ENCODE measurements at places on chromosomes 4 and X. TPM values are rescaled to one million over a fixed set of nuclear protein-coding genes. Genes with fewer than 3 reads are reported as not detected.

ARSJ gene
- 0.75 TPM for total RNA-seq

CXCL6 gene
- total RNA-seq, result not detected

SLITRK4 gene
- 13.5 TPM for total RNA-seq

RADX gene
- total RNA-seq, result 1.1 TPM

TSPAN6 gene
- 56.7 TPM for total RNA-seq

NPY1R gene
- total RNA-seq, result 42.2 TPM

YIPF7 gene
- not detected for total RNA-seq

BMX gene
- total RNA-seq, result 5.7 TPM

ADH4 gene
- 0.66 TPM for total RNA-seq

SLC7A11 gene
- total RNA-seq, result 0.19 TPM

RBMXL3 gene
- not detected for total RNA-seq

ARR3 gene
- total RNA-seq, result not detected

HSD17B13 gene
- total RNA-seq, result 11.9 TPM

TIGD4 gene
- not detected for total RNA-seq

MAGEA2B gene
- not detected for total RNA-seq

ADGRG4 gene
- total RNA-seq, result 0.33 TPM

GRIA3 gene
- total RNA-seq, result 1.8 TPM

F9 gene
- total RNA-seq, result not detected

SPANXC gene
- total RNA-seq, result not detected

DIPK2B gene
- 36.0 TPM for total RNA-seq

SMPX gene
- not detected for total RNA-seq

SMARCA1 gene
- 39.9 TPM for total RNA-seq

SPP1 gene
- total RNA-seq, result 2,902 TPM

GLOD5 gene
- total RNA-seq, result not detected

CXXC4 gene
- 1.5 TPM for total RNA-seq

DCAF12L1 gene
- not detected for total RNA-seq

FAM9B gene
- total RNA-seq, result not detected

ABCG2 gene
- 12.4 TPM for total RNA-seq

SLC9B1 gene
- 3.1 TPM for total RNA-seq

GAGE13 gene
- not detected for total RNA-seq

SSX1 gene
- total RNA-seq, result not detected

F8A3 gene
- total RNA-seq, result 14.8 TPM

BEND2 gene
- not detected for total RNA-seq

TMSB15A gene
- not detected for total RNA-seq

AGTR2 gene
- total RNA-seq, result not detected

TMEM164 gene
- total RNA-seq, result 39.8 TPM

HTR2C gene
- total RNA-seq, result not detected

TMSB4X gene
- 3,003 TPM for total RNA-seq

RASSF6 gene
- not detected for total RNA-seq

TBC1D8B gene
- total RNA-seq, result 4.4 TPM

NALF2 gene
- total RNA-seq, result not detected

PCDH10 gene
- not detected for total RNA-seq

IGSF1 gene
- 0.44 TPM for total RNA-seq

TLR2 gene
- 62.1 TPM for total RNA-seq

FGFRL1 gene
- 12.6 TPM for total RNA-seq

GLA gene
- 40.1 TPM for total RNA-seq

MSANTD1 gene
- 0.51 TPM for total RNA-seq

G6PD gene
- total RNA-seq, result 90.6 TPM

PNMA5 gene
- total RNA-seq, result not detected

BLTP1 gene
- 178 TPM for total RNA-seq

SPANXN4 gene
- total RNA-seq, result not detected

L1CAM gene
- 0.75 TPM for total RNA-seq

Data from subcutaneous adipose tissue (tissue), 4 donors.